Activated CD8-positive, alpha-beta memory T cell treated with anti-CD3 and anti-CD28 coated beads for 1 hour (primary cell): ENCODE measurements at places on chromosomes 5 and 9.

DNA sequence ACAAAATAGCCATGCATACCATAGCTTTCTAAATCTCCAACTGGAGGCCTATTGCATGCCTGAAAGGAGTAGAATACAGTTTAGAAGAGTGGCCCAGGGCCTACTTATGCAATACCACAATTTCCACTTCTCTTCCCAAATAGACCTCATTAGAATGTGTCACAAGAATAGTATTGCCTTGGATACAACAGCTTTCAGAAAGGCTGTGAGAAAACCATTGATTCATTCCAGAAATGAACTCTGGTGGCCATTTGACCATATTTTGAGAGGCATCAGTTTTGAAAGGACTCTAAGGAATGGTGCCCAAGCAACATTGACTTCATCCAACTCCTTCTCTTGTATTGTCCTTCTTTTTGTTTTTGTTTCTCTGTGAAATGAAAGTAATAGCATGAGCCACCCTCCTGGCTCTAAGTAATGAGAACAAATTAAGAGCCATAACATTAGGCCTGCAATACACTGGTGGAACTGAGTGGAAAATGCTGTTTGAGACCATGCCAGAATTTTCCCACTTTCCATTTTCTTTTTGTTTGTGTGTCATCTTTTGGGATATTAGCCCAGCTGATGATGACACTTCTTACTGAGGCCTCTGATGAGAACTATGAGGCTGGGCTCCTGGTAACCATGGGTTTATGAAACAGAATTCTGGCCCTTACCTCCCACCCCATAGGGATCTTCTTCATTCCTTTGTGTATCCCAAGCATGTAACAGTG, 90.2 kb downstream of the TMEM174 start:
- DNase-seq = no peak

- DNase-seq = no peak
Measured at GRCh38 chr9:17802249-17802857, 223.5 kb downstream of the SH3GL2 start.

DNA sequence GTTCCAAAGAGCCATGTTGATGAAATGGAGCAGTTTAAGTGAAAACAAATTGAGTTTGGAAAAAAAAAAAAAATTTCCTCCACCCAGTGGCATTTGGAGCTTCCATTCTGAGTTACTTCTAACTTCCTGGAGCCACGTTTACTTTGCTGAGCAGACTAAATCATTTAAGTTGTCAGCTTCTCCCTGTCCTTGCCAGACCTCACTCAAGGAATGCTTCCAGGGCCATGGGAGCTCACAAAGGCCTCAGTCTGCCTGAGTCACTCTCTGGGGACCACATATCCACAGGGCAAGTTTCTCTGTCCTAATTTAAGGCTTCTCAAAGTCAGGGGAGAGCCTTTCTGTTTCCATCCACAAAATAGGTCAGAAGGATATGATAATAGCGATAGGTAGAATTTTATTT, 210.3 kb upstream of the TNC start:
- no peak for DNase-seq

DNA sequence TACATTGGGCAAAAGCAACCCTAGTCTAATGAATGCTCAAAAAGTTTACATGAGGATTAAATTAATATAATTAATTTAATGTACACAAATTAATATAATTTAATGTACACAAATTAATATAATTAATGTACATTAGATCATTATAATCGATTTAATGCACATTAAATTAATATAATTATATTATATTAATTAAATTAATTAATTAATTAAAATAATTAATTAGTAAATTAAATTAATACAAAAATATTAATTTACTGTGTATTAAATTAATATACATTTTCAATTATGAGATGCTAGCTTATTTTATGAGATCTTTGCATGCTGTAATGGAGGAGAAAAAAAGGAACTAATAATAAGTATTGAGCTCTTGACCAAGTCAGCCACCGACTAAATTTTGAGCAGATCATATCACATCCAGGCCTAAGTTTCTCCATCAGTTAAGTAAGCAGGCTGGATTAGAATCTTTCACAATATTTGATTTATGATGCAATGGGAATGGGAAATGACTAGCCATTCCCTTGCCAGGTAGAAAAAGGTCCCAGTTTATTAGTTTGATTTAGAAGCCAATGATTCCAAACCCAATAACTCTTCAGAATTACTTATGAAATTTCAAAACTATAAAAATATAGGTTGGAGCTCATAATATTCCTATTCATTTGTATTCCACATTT, 533.4 kb upstream of the GRIA1 start:
- no peak for DNase-seq

- no peak for DNase-seq
Measured at GRCh38 chr5:122877518-122877917, 32.1 kb downstream of the SNX24 start.

GRCh38 chr5:125874717-125875116, 548.5 kb upstream of the GRAMD2B start:
- DNase-seq = no peak

DNA sequence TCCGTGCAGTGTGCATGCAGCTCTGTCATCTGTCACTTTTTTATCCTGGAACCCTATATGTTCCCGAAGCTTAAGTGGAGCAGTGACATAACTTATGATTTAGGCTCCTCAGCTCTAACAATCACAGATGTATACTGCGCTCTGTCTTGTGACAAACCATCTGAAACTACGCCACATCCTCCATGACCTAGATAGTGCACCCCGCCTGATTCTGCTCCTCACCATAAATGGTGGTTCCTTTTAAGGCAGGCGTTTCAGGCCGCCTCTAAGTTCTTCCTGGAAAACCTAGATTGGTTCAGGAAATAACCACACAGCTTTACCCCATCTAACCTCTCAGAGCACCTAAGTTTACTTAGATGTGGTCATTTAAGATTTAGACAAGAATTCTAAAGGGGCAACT, 372.0 kb downstream of the CDH10 start:
- no peak for DNase-seq

DNA sequence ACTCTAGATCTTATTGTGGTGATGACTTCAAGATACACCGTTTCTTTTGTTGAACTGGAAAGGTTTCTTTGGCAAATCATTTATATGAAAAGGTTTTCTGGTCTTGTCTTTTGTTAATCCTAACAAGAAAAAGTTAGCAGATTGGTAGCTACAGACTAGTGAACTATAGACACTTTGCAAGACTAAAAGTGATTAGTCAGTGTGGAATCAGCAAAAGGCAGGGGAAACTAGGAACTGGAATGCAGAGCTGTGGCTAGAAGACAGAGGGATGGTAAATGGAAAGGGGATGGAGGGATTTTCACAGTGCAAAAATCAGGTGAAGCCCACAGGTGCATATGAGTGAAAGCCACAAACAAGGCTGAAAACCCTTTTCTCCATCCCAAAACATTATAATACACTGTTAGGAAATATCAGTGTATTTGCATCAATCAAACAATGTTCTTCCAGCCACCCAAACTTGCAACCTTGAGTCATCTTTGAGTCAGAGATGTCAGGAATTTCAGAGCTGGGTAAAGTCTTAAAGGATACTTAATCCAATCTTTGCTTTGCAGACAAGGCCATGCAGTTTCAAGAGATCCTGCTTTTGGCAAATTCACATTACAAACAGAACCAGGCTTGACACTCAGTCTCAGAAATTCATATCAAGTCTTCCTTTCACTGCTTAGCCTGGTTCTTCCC, 52.7 kb downstream of the PLK2 start:
- DNase-seq = no peak
